ENCODE measurements at places on chromosomes 5 and 9.

DNA sequence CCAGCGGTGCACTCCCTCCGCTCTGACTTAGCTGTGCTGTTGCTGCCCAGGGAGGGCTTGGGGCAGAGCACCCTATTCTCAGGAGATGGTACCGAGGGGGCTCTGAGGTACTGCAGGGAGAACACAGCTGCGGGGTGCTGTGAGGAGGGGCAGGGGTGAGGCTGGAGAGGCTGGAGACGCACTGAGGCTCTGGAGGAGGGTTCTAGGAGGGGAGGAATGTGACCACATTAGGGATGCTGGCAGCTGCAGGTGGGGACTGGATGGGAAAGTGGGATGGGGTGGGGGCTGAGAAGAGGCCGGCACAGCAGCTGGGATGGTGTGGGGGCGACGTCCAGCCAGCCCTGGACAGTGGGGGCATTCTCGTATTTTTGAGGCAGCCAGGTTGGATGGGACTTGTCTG lies 20.9 kb downstream of the NCS1 start:
- DNase-seq = no peak

GRCh38 chr9:2041736-2042135 lies 26.6 kb downstream of the SMARCA2 start:
- no peak for DNase-seq

- DNase-seq = no peak
Measured at GRCh38 chr9:107943901-107944300, 454.3 kb upstream of the KLF4 start.

GRCh38 chr5:143142596-143143435 lies 260.7 kb downstream of the NR3C1 start:
- no peak for DNase-seq

GRCh38 chr5:170582644-170583330 lies 79.0 kb downstream of the KCNIP1 start:
- no peak for DNase-seq

DNA sequence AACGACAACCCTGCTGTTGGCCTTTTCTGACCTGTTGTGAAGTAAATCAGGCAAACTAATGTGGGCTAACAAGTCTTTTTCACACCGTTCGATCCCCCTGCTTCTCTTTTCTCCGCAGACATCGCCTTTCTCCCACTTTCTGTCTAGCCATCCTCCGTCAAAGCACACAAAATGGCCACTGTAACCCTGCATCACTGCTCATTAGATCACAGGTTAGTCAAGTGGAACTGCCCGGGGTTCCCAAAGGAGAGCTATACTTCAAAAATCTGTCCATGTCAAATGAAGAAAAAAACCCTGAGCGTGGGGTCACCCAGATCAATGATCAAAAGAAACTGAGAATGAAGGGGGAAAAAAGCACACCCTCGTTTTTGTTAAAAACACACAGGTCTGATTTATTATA lies 212.1 kb downstream of the ARL15 start:
- DNase-seq = no peak

DNA sequence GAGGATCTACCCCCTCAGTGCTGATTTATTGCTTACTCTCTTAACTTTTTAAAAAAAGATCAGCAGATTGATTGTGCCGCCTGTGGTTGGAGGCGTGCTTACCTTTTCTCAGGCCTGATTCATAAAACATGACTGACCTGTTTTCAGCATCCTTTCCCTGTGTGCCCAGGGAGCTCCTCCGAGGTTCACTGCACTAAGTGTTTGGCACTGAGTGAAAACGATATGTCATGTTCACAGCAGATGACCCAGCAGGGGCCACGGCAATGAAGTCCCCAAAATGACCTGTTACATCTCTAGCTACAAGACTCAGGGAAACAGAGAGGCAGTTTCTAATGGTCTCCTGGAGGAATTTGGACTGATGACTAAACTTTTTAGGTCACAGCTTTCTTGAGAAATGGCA lies 69.9 kb downstream of the INSYN2B start:
- DNase-seq = no peak

GRCh38 chr9:135766251-135766650 lies 64.3 kb downstream of the KCNT1 start:
- DNase-seq = no peak

DNA sequence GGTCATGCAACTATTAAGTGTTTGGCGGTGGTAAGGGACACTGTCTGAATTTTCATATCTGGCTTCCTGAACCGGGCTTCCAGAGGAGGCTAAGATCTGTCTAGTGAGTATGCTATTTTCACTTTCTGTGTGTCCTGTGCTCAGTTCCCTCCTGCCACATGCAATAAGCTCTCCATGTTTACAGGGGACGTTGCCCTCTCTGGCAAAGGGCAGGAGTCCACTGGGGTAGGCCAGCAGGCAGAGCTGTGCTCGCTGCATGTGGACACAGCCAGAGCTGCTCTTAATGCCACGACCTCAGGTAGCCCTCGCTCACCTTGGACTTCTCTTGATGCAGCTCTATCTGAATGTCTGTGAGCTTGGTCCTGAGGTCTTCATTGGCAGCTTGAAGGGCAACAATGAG lies 111.2 kb downstream of the JAKMIP2 start:
- no peak for DNase-seq

- no peak for DNase-seq
Measured at GRCh38 chr9:105818903-105819302, 124.6 kb downstream of the TMEM38B start.

DNA sequence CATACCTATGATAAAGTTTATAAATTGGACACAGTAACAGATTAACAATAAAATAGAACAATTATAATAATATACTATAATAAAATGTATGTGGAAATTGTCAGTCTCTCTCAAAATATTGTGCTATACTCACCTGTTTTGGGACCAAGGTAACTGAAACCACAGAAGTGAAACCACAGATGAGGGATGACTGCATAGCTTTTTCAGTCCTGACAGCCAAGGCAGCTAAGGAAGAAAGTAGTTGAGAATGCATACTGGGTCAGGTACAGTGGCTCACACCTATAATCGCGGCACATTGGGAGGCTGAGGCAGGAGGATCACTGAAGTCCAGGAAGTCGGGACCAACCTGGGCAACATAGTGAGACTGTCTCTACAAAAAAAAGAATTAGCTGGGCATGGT lies 8.9 kb downstream of the SRP19 start:
- no peak for DNase-seq

- DNase-seq = no peak
Measured at GRCh38 chr5:163401271-163401670, 36.1 kb upstream of the CCNG1 start.

Data from H54 (cell line).